ENCODE measurements at places on chromosomes 7 and 10. TPM values are rescaled to one million over a fixed set of nuclear protein-coding genes. Genes with fewer than 3 reads are reported as not detected.

DNA sequence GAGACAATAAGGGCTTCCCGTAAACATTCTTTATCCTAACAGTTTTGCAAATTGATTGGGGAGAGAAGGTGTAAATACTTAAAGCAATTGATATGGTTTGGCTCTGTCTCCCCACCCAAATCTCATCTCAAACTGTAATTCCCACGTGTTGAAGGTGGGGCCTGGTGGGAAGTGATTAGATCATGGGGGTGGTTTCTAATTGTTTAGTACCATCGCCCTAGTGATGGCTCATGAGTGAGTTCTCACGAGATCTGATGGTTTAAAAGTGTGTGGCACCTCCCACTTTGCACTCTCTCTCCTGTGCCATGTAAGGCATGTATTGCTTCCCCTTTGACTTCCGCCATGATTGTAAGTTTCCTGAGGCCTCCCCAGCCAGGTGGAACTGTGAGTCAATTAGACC lies 22.1 kb upstream of the CAPZA2 start:
- no peak for DNase-seq

DNA sequence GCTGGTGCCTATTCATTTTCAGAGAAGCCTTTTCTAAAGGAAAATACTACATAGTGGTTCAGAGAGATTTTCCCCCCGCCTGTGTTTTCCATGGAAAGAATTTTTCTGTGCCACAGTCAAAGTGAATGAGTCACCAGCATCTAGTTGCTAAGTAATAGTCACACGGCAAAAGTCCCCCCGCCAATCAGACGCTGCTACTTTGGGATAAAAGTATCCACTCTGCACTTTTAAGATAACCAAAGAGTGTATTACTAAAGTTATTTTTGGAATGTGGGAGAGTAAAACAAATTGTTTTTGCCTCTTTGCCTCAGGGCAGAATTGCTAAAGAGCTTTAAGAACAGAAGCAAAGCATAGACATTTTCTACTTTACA lies 23.5 kb downstream of the ABLIM1 start:
- DNase-seq = no peak

- DNase-seq = no peak
Measured at GRCh38 chr10:116109881-116110280, 163.1 kb downstream of the GFRA1 start.

- DNase-seq = no peak
Measured at GRCh38 chr7:94621120-94621519, 34.8 kb downstream of the SGCE start.

Gene ZC3HAV1L
- total RNA-seq = 16.5 TPM
